ENCODE measurements at places on chromosomes 13 and 19.

GRCh38 chr13:109333893-109334651 lies 452.3 kb downstream of the IRS2 start:
- DNase-seq: no peak

- DNase-seq: peak; percentile 12
Measured at GRCh38 chr19:3852614-3853254, 16.1 kb downstream of the ZFR2 start.

DNA sequence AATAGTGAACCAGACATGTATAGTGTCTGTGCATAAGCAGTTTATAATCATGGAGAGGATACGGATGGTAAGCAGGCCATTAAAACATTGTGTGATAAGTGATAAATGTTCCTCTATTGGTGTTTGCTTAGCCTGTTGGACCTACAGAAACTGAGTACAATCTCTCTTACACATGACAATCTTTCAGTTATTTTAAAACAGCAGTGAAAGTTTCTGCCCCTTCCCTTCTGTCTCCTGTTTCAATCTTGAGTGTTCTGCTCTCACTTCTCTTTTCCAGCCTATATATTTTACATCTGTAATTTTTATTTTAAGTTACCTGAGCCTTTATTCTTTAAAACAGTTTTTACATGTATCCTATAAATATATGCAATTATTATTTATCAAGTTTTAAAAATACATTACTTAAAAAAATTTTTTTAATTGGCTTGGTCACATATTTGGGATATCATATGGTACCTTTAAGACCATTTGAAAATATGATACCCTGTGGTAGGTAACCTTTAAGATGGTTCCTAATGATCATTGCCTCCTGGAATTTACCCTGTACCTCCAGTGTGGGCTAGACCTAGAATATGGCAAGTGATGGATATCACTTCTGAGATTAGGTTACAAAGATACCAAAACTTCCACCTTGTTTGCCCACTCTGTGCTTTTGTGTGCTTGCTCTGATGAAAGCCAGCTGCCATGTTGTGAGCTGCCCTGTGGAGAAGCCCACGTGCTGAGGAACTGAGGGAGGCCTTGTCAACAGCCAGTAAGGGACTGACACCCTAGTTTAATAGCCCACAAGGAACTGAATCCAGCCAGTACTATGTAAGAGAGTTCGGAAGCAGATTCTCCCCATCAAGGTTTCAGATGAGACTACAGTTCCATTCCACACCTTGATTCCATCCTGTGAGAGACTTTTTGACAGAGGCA lies 99.3 kb downstream of the DHRS12 start:
- no peak for DNase-seq

DNA sequence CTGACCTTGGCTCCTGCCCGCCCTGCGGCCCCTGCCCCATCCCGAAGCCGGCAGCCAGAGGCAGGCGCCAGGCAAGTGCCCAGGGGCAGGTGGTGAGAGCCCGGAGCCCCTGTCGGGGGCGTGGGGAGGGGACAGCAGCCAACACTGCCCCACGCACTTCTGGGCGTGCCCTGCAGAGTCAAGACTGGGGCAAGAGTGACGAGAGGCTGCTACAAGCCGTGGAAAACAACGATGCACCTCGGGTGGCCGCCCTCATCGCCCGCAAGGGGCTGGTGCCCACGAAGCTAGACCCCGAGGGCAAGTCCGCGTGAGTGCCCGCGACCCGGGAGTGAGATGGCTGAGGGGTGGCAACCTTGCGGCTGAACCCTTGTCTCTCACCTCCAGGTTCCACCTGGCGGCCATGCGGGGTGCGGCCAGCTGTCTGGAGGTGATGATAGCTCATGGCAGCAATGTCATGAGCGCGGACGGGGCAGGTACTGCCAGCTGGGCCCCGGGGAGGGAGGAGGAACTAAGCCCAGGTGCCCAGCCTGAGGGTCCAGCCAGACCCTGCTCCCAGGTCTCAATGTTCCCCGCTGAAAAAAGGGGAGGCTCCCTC lies 17.3 kb downstream of the ANKRD24 start:
- DNase-seq: no peak

DNA sequence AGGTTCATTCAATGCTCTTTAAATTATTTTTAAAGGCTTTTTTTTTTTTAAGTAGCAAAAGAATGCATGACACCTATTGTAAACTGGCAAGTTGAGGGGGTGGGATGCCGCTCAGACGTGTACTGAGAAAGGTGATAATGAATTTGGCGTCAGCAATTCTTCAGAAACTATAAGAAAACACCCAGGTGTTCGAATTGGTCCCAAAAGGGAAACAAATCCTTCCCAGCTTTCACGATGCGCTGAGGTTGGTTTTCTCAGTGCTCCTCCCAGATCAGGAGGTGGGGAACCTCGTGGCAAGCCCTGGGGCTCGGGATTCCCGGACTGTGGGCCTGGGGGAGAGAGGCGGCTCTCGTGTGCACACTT lies 543 bp upstream of the FAM124A start:
- no peak for DNase-seq

All from CD4-positive, alpha-beta T cell treated with Interleukin-6 at 100 ng/mL for 8 hours (primary cell).